ENCODE measurements at places on chromosomes 6 and 20. TPM values are rescaled to one million over a fixed set of nuclear protein-coding genes. Genes with fewer than 3 reads are reported as not detected.

GRCh38 chr20:43408848-43409576 is 48.7 kb upstream of the SRSF6 start:
- no peaks in the 10 kb centered on the region for H3K27me3 ChIP-seq
- H3K27ac ChIP-seq = no peak overlapping the region
- DNase-seq = no peak
- no peaks in the 10 kb centered on the region for H3K36me3 ChIP-seq

GRCh38 chr20:32454164-32455145 is 96.3 kb downstream of the ASXL1 start:
- DNase-seq = no peak
- H3K4me3 ChIP-seq = no peak overlapping the region
- peaks cover 87% of the 10 kb centered on the region for H3K36me3 ChIP-seq
- no peak overlapping the region for H3K27ac ChIP-seq
- H3K27me3 ChIP-seq = no peaks in the 10 kb centered on the region

DNA sequence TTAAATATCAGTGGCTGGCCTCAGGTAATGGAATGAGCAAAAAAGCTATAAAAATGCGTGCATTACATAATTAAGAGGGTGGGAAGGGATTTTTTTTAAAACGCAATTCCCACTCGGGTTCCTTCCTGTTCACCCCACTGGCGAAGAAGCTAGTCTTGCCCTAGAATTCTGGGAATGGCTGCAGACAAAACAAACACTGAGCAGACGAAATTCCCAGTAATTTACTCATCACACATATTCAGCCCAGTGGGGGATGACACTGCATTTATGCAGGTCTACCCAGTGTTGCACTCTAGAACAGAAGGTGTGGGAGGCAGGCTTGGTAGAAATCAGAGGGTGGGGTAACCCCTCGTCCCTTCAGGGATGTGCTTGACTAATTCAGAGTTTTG is 2695.0 kb upstream of the DEFB115 start:
- no peak overlapping the region for H3K27ac ChIP-seq
- no peak for DNase-seq
- no peaks in the 10 kb centered on the region for H3K4me1 ChIP-seq
- no peaks in the 10 kb centered on the region for H3K36me3 ChIP-seq
- no peaks in the 10 kb centered on the region for H3K27me3 ChIP-seq

GRCh38 chr6:8260610-8261009 is 158.3 kb upstream of the EEF1E1 start:
- no peak overlapping the region for H3K27ac ChIP-seq
- H3K4me1 ChIP-seq = no peaks in the 10 kb centered on the region
- H3K36me3 ChIP-seq = no peaks in the 10 kb centered on the region
- no peak overlapping the region for H3K4me3 ChIP-seq

- peaks cover 41% of the 10 kb centered on the region for H3K36me3 ChIP-seq
- H3K4me3 ChIP-seq = no peak overlapping the region
- DNase-seq = peak; percentile 41
- no peak overlapping the region for H3K27ac ChIP-seq
- no peaks in the 10 kb centered on the region for H3K4me1 ChIP-seq
Observed at GRCh38 chr6:41100871-41101287, 28.1 kb downstream of the NFYA start.

DNA sequence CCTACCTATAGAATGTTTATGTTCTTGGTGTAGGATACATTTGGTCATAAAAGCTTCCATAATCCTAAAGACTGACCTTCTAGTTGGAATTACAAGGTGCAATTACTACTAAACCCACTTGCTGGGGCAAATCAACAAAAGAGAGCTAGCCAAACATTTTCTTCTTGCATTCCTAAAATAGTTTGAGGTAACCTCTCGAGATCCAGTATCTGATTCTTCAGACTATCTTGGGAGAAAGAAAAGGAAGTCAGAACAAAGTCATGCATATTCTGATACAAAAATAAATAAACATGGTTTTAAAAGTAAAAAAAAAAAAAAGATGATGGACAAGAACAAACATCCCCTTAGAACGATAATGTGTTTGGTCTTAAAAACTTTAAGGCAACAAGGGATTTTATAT is 294.2 kb upstream of the RSPO3 start:
- H3K36me3 ChIP-seq = no peaks in the 10 kb centered on the region

DNA sequence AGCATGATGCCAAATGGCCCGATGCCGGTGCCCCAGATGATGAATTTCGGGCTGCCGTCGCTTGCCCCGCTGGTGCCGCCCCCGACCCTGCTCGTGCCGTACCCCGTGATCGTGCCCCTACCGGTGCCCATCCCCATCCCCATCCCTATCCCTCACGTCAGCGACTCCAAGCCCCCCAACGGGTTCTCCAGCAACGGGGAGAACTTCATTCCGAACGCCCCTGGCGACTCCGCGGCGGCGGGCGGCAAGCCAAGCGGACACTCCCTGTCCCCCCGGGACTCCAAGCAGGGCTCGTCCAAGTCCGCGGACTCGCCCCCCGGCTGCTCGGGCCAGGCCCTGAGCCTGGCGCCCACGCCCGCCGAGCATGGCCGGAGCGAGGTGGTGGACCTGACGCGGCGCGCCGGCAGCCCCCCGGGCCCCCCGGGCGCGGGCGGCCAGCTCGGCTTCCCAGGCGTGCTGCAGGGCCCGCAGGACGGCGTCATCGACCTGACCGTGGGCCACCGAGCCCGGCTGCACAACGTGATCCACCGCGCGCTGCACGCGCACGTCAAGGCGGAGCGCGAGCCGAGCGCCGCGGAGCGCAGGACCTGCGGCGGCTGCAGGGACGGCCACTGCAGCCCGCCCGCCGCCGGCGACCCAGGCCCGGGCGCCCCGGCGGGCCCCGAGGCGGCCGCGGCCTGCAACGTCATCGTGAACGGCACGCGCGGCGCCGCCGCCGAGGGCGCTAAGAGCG is 144.6 kb downstream of the SOBP start:
- no peak for DNase-seq
- no peaks in the 10 kb centered on the region for H3K36me3 ChIP-seq
- H3K27ac ChIP-seq = no peak overlapping the region
- H3K4me1 ChIP-seq = no peaks in the 10 kb centered on the region
- H3K4me3 ChIP-seq = peak overlapping the region; percentile 40
- H3K27me3 ChIP-seq = peaks cover 75% of the 10 kb centered on the region

- H3K27me3 ChIP-seq = peaks cover 2% of the 10 kb centered on the region
- H3K4me3 ChIP-seq = no peak overlapping the region
- no peaks in the 10 kb centered on the region for H3K36me3 ChIP-seq
- no peak for DNase-seq
- no peak overlapping the region for H3K27ac ChIP-seq
- peaks cover 2% of the 10 kb centered on the region for H3K4me1 ChIP-seq
Observed at GRCh38 chr20:47198254-47198671, 158.2 kb downstream of the ZMYND8 start.

- H3K4me3 ChIP-seq = no peak overlapping the region
- no peak overlapping the region for H3K27ac ChIP-seq
- no peak for DNase-seq
- H3K27me3 ChIP-seq = peaks cover 43% of the 10 kb centered on the region
- H3K36me3 ChIP-seq = no peaks in the 10 kb centered on the region
Observed at GRCh38 chr20:51804754-51805153, 2.4 kb upstream of the SALL4 start.

GRCh38 chr20:36074983-36075382 is 79.6 kb upstream of the EPB41L1 start:
- no peak for DNase-seq
- no peak overlapping the region for H3K27ac ChIP-seq
- H3K36me3 ChIP-seq = no peaks in the 10 kb centered on the region
- H3K4me1 ChIP-seq = peaks cover 12% of the 10 kb centered on the region
- no peak overlapping the region for H3K4me3 ChIP-seq

GRCh38 chr20:62979876-62980373 is 26.8 kb downstream of the BHLHE23 start:
- peaks cover 70% of the 10 kb centered on the region for H3K4me1 ChIP-seq
- peaks cover 57% of the 10 kb centered on the region for H3K27me3 ChIP-seq
- no peak overlapping the region for H3K4me3 ChIP-seq
- no peaks in the 10 kb centered on the region for H3K36me3 ChIP-seq

DNA sequence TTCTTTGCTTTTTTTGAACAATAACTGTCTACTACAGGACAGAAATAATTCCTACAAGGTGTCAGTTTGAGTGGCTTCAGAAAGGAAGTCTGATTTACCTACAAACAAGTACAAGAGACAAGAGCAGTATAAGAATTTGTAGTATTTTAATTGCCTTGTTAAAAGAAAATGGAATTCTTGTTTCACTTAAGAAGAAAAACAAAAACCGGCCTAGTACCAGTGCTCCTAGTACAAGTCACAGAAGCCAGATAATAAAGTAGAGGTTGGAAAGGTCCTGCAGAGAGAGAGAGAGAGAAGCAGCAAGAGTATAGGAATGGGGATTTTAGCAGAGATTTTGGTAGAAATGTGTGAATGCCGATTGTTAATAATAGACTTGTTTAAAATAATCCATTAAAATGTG is 6.4 kb downstream of the TAB2 start:
- H3K27ac ChIP-seq = no peak overlapping the region
- H3K27me3 ChIP-seq = no peaks in the 10 kb centered on the region
- H3K36me3 ChIP-seq = no peaks in the 10 kb centered on the region
- DNase-seq = no peak
- no peak overlapping the region for H3K4me3 ChIP-seq
- H3K4me1 ChIP-seq = peaks cover 15% of the 10 kb centered on the region

GRCh38 chr20:58256842-58257241 is 28.4 kb upstream of the ANKRD60 start:
- H3K27ac ChIP-seq = no peak overlapping the region
- H3K27me3 ChIP-seq = no peaks in the 10 kb centered on the region
- H3K4me1 ChIP-seq = no peaks in the 10 kb centered on the region
- no peak for DNase-seq

GRCh38 chr6:23301556-23301955 is 732.2 kb downstream of the HDGFL1 start:
- H3K4me1 ChIP-seq = no peaks in the 10 kb centered on the region
- H3K27me3 ChIP-seq = no peaks in the 10 kb centered on the region
- DNase-seq = no peak
- H3K27ac ChIP-seq = no peak overlapping the region
- H3K36me3 ChIP-seq = no peaks in the 10 kb centered on the region

DNA sequence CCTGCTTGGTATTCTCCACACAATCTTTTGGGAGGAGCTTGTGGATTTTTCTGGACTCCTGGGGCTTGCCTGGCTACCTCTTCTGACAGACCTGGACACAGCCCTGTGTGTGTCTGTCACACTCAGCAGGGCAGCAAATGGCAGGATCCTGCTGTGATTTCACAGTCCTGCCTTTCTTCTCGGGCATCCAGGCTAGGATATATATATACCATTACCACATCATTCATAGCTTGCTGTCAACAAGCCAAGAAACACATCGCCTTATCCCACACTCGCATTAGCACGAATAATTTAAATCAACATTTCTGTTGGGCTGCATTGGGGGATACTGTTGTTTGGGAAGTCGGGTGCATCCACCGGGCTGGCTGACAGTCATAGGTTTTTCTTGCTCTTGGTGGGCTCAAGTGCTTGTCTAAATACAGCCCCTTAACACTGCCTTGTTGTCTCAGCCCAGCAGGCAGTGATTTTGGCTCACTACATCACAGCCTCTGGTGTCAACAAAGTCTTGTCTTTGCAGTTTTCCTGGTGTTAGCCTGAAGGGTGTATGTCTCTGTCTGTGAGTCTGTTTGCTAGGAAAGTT is 154.9 kb upstream of the FERMT1 start:
- no peak overlapping the region for H3K27ac ChIP-seq
- H3K4me1 ChIP-seq = no peaks in the 10 kb centered on the region
- no peaks in the 10 kb centered on the region for H3K36me3 ChIP-seq
- no peaks in the 10 kb centered on the region for H3K27me3 ChIP-seq
- no peak overlapping the region for H3K4me3 ChIP-seq

DNA sequence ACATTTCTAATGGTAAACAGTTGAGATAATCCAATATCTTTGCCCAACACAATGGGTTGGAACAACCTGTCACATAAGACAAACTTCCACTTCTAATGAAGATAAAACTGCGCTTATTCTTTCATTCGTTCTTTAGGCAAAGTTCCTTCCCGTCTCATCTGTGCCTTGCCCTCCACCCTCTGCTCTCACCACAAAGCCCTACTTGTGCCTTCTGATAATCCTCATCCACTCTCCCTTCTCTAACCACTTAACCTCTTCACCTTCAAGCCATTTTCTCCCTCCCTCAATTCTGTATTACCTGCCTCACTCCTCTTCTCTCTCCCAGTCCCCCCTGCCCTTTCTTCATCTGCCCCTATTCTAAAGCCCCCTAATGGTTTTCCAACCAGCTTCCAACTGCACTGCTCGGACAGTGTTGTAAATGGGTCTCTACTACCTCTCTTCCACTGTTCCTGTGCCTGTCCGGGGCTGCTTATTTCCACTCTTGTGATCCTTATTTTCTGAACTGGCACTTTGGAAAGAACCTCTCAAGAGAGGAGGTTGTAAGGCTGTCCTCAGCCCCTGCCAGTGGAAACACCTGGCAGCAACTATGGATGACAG is 62.9 kb upstream of the MYB start:
- no peaks in the 10 kb centered on the region for H3K27me3 ChIP-seq
- H3K27ac ChIP-seq = no peak overlapping the region
- DNase-seq = no peak
- H3K36me3 ChIP-seq = no peaks in the 10 kb centered on the region

DNA sequence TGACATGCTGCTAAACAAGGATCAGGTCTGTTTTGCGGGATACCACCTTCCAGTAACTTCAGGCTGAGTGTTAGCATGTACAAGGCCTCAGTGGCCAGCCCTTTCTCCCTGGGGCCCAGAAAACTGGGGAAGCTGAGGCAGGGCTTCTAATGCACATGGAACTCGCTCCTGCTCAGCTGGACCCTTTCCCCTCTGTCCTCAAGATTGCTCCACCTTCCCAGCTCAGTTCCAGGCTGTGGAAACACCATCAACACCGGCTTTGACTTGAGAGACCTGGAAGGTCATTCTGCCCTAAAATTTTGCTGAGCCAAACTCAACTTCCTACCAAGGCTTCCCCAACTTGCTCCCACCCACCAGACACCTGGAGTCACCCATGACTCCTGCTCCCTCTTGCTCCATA is 4.2 kb upstream of the BLCAP start:
- H3K27ac ChIP-seq = no peak overlapping the region
- no peak for DNase-seq
- no peak overlapping the region for H3K4me3 ChIP-seq
- peaks cover 9% of the 10 kb centered on the region for H3K4me1 ChIP-seq

GRCh38 chr6:31768363-31769257 is 6.2 kb downstream of the SAPCD1 start:
- H3K4me1 ChIP-seq = peaks cover 6% of the 10 kb centered on the region
- H3K27me3 ChIP-seq = no peaks in the 10 kb centered on the region
- no peak for DNase-seq
- H3K4me3 ChIP-seq = no peak overlapping the region

DNA sequence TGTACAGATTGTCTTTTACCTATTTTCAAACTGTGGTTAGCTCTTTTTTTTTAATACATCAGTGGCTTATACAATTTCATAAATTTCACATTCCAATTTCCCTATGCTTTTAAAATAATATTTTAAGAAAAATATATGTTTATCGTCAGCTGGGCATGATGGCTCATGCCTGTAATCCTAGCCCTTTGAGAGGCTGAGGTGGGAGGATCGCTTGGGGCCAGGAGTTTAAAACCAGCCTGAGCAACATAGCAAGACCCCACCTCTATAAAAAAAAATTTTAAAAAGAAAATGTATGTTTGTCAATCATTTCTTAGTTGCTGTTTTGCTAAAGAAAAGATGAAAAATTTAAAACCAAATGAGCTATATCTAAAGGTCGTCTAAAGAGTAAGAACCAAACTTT is 3.4 kb downstream of the GJA1 start:
- no peaks in the 10 kb centered on the region for H3K36me3 ChIP-seq
- DNase-seq = no peak
- H3K27ac ChIP-seq = no peak overlapping the region
- H3K4me1 ChIP-seq = no peaks in the 10 kb centered on the region

The ARMC2 gene
- 1.9 TPM for total RNA-seq

The HLA-DMB gene
- total RNA-seq = 110 TPM

The TRIM31 gene
- 0.28 TPM for total RNA-seq

The MTHFD1L gene
- 13.9 TPM for total RNA-seq

The ABHD16B gene
- total RNA-seq = not detected

The LAMA2 gene
- total RNA-seq = 4.0 TPM

The GABRR1 gene
- total RNA-seq = under 0.01 TPM
